ENCODE measurements at places on chromosomes 13 and 19.

GRCh38 chr13:32446773-32447465, 19.0 kb upstream of the N4BP2L1 start:
- DNase-seq: no peak

DNA sequence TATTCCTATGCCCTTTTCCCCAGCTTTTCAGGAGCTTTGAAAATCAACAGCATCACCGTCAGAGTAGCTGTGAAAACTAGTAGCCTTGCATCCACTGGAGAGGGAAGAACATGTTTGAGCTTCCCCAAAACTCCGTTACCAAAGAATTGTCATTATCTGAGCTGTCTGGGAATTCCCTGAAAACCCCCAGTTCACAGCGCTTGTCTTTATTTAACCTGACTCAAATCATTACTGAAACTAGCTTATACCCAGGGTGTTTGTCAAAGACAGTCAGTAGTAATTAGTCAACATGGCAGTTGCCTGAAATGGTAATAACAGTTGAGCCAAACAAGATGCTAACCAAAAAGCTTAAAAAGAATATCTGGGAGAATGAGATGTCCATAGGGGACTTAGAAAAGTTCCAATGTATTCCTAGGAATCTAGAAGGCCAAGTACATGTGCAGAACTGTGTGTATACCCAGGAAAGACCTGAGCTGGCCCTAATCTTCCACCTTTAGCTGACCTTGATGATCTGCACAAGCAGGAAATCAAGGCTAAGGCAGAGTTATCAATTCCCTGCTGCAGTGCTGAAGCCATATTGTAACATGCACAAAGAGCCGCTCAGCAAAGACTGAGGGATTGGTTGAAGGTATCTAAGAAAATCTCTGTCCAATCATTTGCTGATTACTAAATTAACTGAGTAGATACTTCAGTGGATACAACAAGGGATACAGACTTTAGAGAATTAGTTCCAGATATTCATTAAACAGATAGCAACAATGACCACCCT, 130.8 kb downstream of the KL start:
- DNase-seq: no peak

- no peak for DNase-seq
Observed at GRCh38 chr13:73142071-73142470, 83.3 kb downstream of the KLF5 start.

DNA sequence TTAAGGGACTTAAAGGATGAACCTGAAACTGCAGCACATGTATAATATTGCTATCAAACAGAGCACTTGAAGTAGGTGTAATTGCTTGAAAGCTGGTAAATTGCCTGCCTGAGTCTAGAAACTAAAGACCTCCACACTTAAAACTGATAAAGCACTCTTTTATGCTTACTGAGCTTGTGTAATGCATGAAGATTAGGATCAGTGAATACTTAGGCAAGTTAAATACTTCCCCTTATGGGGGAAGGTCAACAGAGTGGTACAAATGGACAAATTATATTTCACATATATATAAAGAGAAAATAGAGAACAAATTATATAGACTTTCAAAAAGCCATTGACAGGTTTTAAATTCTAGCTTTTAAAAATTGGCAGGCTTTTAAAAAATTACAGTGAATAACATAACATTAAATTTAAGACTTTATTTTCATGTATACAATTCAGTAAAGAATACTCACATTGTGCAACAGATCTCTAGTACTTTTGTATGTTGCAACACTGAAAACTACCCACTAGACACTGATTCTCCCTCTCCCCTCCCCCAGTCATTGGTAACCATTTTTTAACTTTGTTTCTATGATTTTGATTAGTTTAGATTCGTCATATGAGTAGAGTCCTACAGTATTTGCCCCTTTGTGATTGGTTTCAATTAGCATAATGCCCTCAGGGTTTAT, 23.9 kb downstream of the PIBF1 start:
- DNase-seq: no peak

GRCh38 chr13:49633710-49634109, 5.4 kb downstream of the ARL11 start:
- no peak for DNase-seq
